ENCODE measurements at places on chromosomes 1 and 21. TPM values are rescaled to one million over a fixed set of nuclear protein-coding genes. Genes with fewer than 3 reads are reported as not detected.
A peak's percentile ranks its signal among the peaks of the same experiment; 100 is the strongest.

DNA sequence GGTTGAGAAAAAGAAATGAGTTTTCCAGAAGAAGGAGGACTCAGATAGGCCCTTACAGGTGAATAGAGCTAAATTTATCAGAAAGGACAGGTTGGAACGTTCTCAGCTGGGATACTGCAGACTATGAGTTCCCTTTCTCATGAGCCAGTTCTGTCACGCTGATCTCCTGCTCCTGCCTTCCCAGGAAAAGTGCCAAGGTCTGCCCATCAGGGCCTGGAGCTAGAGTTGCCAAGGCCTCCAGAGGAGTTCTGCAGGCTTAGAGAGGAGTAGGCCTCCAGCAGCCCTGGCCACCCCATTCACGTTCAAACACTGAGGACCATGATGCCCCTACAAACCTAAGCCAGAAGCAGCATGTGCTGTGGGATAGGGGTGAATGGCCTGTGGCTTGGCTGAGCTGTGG is 126.8 kb upstream of the TNR start:
- no peak for DNase-seq

DNA sequence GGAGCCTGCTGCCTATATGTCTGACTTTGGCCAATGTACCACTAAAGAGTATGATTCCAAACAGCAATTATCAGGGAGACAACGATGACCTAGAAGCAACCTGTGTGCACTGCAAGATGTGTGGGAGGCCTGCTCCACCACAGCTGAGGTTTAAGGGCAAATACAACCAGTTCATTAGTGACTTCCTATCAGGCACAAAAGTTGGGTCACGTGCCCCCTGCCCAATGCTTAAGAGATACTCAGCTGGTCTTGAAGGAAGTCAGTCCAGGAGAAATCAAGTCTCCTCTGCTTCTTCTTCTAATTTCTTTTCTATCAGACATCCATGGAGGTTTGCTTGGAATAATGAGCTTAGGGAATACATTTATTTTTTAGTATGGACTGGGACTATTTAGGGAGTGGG is 296.0 kb downstream of the HLX start:
- DNase-seq: no peak

DNA sequence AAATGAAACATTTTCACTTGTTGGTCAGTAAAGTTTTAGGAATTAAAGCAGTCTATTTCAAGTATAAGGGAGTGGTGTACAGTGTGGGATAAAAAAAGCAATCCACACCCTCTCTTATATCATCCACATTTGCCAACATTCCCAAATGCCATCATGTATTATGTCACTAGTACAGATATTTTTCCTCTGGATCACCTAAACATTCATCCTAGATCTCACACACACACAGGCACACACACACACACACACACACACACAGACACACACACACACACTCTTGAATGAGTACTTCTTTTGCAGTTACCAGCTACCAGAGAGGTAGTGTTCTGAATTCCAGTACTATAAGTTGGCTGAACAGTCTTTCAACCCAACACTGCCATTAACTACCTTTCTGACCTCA is 1369.1 kb upstream of the ADGRL4 start:
- DNase-seq: peak; percentile 47

DNA sequence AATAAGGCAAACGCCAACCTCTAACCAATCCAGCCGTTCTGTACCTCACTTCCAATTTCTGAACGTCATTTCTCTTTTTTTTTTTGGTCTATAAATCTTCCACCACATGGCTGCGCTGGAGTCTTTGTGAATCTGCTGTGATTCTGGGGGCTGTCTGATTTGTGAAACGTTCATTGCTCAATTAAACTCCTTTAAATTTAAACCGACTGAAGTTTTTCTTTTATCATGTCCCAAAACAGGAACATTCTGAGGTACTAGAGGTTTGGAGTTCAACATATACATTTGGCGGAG is 65.5 kb upstream of the BACH1 start:
- no peak for DNase-seq

DNA sequence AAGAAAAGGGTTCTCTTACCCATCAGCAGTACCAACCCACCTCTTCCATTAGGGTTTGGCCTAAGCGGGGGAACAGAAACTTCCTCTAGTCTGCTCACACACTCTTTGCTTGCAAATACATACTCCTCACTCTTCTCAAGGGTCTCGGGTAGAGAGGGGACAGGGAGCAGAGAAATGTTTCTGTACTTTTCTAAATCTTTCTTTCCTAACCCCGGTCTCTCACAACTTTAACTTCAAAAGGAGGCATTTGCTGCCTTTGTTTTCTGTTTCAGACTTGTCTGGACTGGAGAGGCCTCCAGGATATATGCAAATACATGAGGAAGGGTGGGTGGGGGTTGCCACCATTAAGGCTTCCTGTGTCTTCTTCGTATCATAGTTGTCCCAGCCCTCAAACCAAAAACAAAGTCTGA is 10.5 kb upstream of the LAX1 start:
- DNase-seq: no peak

GRCh38 chr1:207647671-207648333 is 2.9 kb downstream of the CR1L start:
- no peak for DNase-seq

- DNase-seq: no peak
Observed at GRCh38 chr1:237638555-237638954, 252.2 kb downstream of the ZP4 start.

DNA sequence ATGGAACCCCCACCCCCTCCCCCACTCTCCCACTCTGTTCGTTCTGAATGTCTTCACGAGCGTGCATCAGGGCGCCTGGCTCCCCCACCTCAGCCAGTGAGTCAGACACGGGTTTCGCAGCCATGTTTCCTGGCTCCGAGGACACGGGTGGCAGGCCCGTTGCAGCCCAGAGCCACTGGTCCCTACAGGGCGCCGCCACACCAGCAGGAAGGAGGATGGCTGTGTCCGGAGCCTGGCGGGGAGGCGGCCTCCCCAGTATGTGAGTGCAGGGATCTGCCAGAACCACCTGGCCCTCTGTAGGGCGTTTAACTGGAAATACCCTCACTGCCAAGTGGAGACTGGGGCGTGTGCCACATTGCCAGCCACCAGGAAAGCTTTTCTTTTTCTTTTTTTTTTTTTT is 18.5 kb downstream of the CSTB start:
- DNase-seq: no peak

DNA sequence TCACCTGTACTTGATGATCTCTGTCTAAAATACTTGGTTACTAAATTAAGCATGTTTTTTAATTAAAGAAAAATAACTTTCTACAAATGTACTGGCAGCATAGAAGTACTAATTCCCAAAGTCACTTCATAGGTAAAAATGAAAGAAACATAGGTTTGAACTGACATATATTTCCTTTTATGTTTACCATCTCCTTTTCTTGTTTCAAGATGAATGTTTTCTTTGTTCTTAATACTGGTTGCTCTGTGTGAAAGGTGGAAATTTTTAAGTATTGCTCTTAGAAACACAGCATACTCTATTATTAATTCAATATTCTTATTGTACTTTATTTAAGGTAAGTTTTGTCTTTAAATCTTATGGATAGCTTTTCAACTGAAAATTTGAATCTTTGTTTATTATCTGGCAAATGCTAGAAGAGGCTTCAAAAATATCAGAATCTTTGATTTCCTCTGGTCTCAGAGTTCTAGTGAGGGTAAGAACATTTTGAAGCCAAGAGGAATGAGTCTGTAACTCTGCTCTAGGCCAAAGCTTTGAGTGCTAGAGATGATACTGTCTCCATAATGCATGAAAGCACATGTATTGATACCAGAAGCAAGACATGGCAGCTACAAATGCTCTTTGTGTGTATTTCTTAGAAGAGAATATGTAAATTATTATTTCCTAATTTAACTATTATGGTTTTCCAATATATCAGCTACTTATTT is 18.2 kb downstream of the RRP15 start:
- no peak for DNase-seq

GRCh38 chr21:14572204-14572780 is 26.2 kb upstream of the SAMSN1 start:
- DNase-seq: no peak

DNA sequence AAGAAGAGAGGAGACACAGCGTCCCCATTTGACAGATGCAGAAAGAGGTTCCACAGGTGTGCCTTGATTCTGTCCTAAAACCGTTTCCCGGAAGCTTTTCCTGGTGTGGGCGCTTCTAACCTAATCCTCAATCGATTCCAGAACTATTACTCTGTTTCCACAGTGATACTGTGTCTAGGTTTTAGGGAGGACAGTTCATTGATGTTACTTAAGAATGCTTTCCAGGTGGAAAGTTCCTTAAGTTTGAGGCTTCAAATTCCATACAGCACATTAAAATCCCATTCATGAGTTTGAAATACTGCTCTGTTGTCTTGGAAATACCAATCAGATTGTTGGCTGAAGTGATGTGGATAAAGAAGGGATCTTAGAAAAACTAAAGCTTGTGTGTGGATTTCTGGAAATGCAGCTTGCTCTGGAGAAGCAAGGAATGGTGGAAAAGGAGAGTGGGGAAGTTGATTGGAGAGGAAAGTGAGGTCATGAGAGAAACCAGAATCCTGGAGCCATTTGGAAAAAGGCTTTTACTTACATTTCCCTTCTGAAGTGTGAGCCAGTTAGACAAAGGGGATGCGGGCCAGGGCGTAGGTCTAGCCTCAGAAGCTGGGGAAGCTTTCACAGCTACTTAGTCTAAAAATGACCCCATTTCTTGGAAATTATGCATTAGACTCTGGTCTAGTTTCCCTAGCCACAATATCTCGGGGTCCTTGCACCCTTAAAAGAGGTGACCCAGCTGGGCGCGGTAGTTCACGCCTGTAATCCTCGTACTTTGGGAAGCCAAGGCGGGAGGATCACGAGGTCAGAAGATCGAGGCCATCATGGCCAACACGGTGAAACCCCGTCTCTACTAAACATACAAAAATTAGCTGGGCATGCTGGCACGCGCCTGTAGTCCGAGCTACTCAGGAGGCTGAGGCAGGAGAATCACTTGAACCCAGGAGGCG is 6.7 kb downstream of the ELF3 start:
- no peak for DNase-seq

GRCh38 chr1:154847891-154848290 is 22.2 kb downstream of the KCNN3 start:
- peak; percentile 20 for DNase-seq

DNA sequence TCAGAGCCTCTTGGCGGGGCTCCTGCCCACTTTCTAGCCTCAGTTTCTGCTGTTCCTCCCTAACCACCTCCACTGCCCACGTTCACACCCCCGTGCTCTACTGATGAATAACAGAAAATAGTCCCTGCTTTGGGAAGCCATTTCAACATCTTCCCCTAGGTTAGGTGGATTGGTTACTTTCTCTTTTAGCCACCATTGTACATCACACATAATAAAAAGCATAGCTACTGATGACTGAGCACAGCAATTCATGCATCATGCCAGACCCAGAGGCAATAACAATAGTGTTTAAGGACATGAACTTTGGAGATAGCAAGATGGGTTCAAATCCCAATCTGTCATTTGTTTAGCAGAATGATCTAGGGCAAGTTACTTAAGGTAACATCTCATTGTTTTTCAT is 74.6 kb downstream of the COLGALT2 start:
- no peak for DNase-seq

- no peak for DNase-seq
Observed at GRCh38 chr1:172897738-172898137, 153.0 kb downstream of the TNFSF18 start.

- peak; percentile 22 for DNase-seq
Observed at GRCh38 chr21:34737115-34737514, 68.3 kb downstream of the CLIC6 start.

DNA sequence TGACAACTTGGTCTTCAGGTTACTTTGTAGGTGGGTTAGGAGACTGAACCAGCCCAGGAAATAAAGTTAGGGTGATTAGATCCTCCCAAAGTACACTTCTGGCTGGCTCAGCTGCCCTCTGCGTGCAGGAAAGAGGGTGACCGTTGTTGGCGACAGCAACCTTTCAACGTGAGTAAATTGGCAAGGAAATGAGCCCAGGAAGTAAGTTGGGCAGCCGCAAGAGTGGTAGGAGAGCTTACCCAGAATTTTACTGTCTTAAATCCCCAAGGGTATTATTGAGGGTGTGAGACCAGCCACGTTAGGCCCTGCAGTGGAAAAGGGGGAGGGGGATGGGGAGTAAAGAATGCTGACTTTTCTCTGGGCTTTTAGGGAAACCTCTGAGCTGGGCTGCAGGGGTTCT is 1.6 kb downstream of the TENT5C start:
- DNase-seq: no peak

DNA sequence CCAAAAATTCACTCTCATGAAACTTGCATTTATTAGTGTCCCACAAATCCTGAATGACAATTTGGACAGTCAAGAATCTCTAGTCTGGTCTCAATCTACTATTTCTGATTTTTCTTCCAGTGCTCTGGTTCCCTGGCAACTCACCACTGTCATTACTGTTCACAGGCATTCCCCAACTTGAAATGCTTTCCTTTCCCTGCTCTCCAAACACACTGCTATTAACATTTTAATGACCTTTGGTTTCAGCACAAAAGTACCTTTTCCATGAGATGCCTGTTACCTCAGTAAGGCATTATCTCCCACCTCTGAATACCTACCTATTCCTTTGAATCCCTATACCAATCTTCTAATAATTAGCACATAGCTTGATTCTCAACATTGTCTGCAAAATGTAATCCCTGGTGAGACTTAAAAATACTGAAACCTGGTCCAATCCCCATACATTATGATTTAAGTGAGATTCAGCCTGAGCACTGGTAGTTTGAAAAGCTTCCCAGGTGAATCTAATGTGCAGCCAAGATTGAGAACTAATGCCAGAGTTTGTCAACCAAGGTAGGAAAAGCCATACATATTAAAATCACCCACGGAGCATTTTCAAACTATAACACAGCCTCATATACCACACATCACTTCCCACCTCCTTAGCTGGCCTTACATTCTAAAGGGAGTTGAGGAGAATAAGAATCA is 11.7 kb upstream of the ANGPTL3 start:
- DNase-seq: no peak

DNA sequence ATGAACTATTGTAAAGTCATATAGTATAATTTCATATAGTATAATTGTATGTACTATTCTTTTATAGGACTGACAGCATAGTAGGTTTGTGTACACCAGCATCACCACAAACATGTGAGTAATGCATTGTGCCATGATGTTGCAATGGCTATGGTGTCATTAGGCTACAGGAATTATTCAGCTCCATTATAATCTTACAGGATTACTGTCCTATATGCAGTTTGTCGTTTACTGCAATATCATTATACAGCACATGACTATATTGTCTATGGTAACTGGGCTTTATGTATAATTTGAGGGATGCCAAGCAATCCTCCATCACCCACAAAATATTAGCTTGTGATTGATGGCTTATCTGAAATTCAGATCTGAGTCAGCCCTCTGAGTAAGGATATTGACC is 54.2 kb upstream of the PBX1 start:
- DNase-seq: peak; percentile 71

Gene FOXD3
- total RNA-seq: not detected

Gene HNRNPU
- total RNA-seq: 572 TPM

Gene FMN2
- 5.3 TPM for total RNA-seq

Gene ACTN2
- not detected for total RNA-seq

Gene NAXE
- total RNA-seq: 141 TPM

Gene DDR2
- total RNA-seq: 5.9 TPM

Gene LCE1A
- total RNA-seq: not detected

Gene THEM5
- not detected for total RNA-seq

Gene KLHDC7A
- not detected for total RNA-seq

Data from MCF 10A (cell line).